ENCODE measurements at places on chromosomes 7 and 10.

DNA sequence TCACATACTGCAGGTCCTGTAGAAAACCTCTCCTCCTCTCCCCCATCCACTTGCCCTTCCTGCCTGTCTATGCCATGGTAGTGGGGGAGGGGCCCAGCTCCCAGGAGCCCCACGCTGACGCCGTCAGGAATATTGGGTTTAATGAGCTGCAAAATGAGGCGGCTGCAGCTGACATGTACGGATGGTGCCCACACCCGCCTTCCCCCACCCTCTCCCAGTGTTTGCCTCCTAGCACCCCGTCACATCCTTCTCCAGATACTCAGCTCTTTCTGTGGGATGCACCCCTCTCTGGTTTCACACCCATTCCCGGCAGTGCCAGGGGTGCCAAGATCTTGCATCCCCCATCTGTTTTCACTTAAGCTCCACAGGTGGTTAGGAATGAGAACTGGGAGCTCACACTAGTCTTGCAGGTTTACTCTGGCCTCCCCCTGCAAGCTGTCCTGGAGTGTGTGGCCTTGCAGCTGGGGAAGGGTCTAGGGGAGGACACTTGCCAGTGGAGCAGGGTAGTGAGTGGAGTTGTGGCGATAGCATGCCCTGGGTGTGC is 26.1 kb downstream of the GBX1 start:
- DNase-seq, result no peak

GRCh38 chr10:35005868-35006267 is 84.3 kb downstream of the CUL2 start:
- no peak for DNase-seq

DNA sequence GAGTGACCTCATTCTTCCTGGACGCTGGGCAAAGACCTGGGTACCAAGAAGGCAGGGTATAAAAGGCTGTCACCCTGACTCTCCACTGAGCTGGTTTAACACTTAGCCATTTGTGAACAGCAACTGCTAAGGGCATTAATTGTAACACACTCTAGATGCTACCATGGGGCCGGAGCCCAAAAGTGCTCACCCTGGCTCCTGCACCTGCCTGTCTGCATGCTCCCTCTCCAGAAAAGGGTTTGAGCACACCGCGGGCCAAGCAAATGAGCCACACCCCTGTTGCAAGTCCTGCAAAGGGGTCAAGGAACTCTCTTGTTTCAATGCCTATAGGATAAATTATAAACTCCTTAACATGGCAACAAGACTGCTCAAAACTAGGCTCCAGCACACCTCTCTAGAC is 114.8 kb downstream of the TEX36 start:
- no peak for DNase-seq

DNA sequence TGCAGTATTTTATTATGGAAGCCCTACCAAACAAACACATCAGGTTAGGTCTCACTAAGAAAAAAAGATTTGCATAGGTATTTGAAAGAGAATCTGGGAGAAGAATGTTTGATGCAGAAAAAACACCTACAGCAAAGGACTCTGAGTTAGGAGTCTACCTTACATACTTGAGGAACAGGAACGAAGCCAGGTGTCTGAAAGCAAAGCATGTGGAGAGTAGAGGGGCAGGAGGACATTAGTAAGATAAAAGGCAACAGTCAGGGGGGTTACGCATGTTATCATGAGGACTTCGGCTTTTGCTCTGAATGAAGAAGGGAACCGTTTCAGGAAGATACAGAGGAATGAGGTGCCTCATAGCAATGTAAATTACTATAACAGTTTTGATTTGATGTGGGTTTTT is 87.9 kb upstream of the PTER start:
- DNase-seq, result no peak

DNA sequence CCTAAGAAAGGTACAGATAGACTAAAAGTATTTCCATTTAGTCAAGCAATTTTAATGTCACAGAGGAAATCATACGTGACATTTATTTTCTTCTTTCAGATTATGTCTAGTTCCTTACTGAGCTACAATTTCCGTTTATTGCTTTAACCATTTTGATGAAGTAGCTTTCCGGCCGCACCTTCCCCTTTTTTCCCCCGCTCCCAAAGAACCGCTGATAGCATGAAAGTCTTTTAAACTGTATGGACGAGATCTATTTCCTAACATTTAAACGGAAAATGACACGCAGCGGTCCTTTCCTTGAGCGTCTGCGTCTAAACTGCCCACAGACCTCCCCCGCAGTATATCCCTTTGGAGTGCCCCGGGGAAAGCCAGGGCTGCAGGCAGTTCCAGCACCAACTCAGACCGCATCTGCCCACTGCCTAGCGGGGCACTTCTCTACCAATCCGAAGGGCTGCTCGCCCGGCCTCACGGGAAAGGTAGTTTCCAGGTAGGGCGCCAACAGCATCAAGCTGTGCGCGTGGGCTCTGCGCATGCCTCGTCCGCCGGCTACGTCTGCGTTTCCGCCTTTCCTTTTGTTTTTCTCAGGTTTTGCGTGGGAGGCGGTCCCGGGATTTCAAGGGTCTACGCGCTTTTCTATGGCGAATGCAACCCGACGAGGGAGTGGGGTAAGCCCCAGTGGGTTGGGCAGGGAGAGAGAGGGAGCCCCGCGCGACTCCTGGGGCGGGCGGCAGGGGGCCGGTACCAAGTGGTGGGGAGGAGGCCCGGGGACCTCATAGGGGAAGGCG is at the start of gene ZNF33A:
Gene ZNF33A (plus strand): TSS at position 557 of the 785 bp plus-strand sequence. CDS start 1,667 bp downstream, outside the sequence.
- DNase-seq, result peak; percentile 79

GRCh38 chr10:84214046-84214572 is 11.2 kb downstream of the LRIT2 start:
- no peak for DNase-seq

- DNase-seq, result no peak
Measured at GRCh38 chr7:46654546-46655443, 733.7 kb upstream of the IGFBP3 start.

- DNase-seq, result no peak
Measured at GRCh38 chr10:3425716-3426115, 253.1 kb upstream of the PITRM1 start.

DNA sequence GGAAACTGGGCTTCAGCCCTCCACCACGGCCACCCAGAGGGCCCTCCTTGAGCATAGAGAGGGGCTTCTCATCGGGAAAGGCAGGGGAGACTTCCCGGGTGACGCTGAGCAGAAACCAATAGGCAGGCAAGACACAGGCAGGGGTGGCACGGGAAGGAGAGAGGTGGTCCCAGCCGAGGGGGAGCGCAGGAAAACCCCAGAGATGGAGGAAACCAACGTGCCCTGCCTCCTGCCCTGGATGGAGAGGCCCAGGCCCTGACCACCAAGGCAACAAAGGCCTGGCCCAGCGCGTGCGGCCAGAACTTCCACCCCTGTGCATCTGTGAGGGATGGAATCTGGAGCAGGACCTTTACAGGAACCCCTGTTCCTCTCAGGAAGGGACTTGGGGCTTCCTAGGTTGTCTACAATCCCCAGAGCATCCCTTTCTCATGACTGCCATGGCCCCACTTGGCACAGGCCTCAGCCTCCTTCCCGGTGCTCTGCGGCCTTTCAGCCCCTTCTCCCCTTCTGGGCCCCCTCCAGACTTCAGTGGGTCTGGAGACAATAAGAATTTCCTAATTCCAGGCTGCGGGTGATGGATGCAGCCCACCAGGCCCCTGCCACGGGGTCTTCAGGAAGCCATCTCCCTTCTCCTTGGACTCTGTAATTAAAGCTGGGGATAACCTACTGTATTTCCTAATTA is 137.0 kb upstream of the RET start:
- no peak for DNase-seq

- DNase-seq, result no peak
Measured at GRCh38 chr10:123890226-123890625, 1.4 kb downstream of the CPXM2 start.

DNA sequence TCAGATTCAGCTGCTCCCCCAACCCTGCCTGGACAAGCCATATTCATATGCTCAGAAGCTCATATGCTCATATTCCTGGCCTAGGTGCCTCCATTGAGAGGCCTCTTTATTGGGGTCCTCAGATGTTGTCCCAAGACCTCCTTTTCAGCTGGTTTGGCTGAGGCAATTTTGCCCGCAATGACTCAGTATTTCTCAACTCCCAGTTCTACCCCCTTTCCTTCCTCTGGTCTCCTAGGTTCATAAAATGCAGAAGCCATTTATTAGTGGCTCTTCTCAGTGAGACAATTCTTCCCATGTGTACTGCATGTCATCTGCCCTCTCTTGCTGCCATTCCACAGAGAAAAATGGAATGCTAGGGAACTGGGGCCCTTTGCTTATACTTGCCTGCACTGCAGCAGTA is 110.7 kb downstream of the INHBA start:
- DNase-seq, result no peak
